GM04503 (cell line): ENCODE measurements at places on chromosomes 4 and X.

- DNase-seq, result no peak
Measured at GRCh38 chr4:158991534-158992155, 111.2 kb upstream of the RAPGEF2 start.

DNA sequence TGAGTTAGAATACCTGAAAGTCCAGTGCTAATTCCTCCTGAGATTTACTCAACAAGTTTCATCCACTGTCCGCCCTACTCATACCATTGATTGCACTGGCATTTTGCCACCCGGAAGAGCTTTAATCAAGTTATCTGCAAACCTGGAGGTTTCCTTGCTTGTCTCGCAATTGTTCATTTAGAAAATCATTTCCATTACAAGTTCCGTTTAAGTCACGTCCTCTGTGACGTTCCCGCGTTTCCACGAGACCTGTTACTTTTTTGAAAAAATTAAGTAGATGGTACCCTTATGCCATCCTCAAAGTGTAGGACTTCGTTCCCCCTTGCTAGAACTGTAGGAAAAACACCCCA, 761 bp upstream of the FRYL start:
- no peak for DNase-seq

- no peak for DNase-seq
Measured at GRCh38 chrX:13266641-13267345, 53.1 kb downstream of the ATXN3L start.

DNA sequence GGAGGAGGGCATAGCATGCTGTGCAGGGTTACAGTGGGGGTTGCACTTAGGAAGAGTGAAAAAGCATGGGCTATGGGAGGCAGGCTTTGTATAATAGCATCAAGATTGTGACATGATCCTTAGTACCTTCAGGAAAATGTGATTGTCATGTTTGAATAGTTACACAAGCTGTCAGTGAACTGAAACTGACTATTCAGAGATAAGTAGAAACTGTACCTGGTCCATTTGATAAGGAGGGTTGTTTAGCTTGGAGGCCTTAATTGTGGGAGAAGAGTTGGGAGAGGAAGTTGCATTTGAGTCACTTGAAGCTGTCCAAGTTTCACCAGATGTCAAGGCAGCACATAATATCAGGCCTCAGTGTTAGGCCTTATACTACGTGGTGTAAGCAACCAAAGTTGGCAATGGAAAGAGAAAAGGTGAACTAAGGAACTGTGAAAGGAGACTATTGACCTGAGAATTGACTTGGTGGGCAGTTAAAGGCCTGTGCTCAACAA, 85.0 kb downstream of the TEX13C start:
- DNase-seq, result no peak

DNA sequence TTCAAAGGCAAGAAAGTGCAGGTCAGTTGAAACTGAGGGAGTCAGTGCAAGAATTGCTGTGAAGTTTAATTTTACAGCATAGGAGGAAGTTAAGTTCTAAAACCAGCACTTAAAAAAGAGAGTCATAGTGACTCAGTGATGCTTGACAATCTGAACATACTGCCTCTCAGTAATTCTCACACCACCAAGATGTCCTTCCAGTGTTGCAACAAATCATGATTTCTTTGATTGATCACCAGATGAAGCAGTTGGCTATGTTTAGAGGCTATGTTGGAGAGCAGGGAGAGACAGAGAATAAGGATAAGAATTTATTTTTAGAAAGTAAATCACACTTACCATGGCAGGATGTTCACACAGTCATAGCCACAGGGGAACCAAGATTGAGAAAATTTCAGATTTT, 13.2 kb downstream of the TRIM2 start:
- DNase-seq, result peak; percentile 46

DNA sequence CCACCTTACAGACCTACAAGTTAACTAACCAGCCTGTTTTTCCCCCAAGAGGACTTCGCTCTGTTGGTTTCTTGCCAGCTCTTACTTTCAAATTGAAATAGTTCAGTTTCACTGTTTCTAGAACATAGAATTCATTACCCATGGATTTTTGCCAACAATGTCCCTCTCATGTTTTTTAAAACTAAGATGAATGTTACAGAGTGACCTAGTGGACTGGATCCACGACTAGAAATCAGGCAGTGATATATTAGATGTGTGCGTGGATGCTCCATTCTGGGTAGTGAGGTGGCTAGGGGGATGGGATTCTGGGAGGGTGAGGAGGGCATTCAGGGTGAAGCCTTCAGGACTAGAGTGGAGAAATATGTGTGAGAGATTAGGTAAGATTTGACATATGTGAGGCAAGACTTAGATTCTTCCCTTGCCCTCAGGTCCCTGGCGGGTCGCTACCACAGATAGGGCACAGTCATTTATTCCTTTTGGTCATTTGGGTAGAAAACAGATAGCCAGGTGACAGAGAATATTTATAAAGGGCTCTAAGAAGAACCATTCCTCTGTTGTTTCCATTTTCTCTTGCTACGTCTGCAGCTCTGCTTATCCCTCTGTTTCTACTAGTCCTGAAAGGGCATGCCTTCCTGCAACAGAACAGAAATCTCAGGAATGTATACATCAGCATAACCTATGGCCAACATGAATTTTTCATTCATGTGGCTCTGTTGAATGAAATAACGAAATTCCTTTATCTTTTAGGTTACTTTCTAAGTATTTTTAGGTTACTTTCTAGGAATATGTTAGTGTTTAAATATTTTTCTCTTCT, 15.4 kb upstream of the JADE1 start:
- no peak for DNase-seq

- no peak for DNase-seq
Measured at GRCh38 chr4:151015459-151016347, 619 bp upstream of the LRBA start.

DNA sequence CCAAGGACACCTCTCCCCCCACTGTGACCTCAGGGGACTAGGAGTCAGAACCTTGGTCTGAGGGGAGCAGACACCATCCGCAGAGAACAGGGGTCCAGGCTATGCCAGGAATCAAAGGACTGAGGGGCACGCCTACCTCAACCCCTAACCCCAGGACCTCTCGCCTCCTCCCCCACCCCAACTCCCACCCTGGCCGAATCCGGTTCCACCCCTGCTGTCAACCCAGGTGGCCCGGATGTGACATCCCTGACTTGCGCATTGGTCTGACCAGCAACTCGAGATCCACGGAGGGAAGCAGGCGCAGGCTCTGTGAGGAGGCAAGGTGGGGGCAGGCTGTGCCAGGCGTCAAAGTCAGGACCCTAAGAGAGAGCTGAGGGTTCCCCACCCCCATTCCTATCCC, 468 bp upstream of the MAGEA4 start:
- DNase-seq, result no peak

DNA sequence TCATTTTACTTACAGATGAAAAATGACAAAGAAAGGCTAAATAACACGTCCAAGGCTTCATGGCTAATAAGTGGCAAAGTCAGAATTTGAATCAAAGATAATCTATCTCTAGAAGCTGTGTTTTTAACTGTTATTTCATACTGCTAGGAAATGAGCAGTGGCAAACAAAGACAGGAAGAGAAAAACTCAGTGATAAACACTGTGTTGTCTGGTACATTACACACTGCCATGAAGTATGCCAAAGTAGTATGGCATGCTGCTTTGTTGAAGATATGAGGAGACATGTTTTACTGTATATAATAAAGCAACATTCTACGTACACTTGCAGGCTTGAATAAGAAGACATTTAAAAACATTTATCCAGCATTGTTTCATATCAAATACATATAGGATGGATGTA, 49.5 kb downstream of the TIGD2 start:
- no peak for DNase-seq

GRCh38 chrX:103571121-103571520, 14.2 kb upstream of the TCEAL4 start:
- DNase-seq, result no peak

DNA sequence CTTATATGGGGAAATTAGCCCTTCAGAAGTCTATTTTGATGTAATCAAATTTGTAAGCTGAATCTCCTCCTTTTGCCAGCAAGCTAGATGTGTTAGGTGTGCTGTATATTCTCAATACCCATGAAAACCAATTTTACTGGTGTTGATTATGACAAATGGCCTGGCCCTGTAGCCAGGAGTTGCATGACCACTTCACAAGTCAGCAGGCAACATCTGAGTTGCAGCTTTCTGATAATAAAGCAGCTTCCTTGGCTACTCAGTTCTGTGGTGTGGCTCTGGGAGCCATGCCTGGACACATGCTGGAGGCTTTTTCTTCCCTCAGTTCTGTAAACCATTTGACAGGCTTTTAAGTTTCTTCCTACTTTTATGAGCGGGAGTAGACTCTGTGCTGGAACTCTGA, 154.1 kb upstream of the CXCL13 start:
- no peak for DNase-seq
